ENCODE measurements at places on chromosomes 3 and 15.
A peak's percentile ranks its signal among the peaks of the same experiment; 100 is the strongest.

GRCh38 chr3:67090474-67090873 is 92.4 kb downstream of the KBTBD8 start:
- peak; percentile 36 for DNase-seq

DNA sequence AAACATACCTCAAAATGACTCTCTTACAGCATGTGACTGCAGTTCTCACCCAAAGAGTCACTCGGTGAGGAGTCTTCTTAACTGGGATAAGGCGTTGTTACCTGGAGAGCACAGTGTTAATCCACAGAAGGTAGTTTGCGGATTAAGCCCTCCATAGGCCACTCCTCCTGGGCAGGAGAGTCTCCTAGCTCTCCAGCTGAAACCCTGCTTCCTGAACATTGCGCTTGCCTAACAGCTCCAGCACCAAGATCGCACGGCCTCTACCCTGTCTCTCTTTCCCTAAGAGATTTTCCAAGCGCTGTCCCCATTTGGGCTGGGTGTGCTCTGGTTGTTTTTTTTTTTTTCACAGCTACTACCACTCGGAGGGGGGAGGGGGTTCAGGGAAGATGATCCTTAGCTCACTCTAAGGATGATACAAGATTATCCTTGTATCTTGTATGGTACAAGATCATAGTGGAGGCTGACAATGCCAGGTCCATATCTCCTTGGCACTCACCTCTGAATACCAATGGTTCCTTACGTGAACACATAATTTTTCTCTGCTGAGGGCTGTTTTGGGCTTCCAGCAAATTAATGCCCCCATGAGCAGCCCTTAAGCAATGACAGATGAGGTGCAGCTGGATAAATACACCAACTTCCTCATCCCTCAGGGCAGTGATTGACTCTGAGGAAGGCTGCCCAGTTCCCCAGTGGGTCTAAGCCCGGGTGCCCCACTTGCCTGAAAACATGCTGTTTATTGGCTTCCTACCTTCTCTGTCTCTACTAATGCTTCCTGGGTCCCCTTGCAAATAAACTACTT is 185.2 kb upstream of the TSC22D2 start:
- no peak for DNase-seq

GRCh38 chr3:184505076-184505878 is 56.3 kb upstream of the EPHB3 start:
- DNase-seq: no peak

DNA sequence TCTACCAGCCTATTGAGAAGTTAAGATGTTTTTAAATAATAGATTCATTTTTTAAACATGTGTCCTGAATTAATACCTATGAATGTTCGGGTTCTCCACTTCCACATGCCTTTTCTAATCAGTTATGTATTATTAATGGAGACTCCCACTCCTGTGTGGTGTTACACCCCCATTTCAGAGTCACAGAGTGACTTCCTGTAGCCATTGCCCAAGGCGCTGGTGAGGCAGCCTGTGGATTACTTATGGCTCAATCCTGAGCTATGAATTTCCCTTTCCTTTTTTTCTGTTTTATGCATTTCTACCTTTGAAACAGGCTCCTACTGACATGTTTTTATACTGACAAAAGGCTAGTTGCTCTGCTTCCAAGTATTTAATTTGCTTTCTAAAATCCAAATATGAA is 162.3 kb downstream of the GABRG3 start:
- no peak for DNase-seq

GRCh38 chr3:143283432-143284128 is 164.0 kb downstream of the CHST2 start:
- peak; percentile 61 for DNase-seq

- no peak for DNase-seq
These were observed 51.9 kb downstream of the CA12 start for GRCh38 chr15:63329567-63330350.

DNA sequence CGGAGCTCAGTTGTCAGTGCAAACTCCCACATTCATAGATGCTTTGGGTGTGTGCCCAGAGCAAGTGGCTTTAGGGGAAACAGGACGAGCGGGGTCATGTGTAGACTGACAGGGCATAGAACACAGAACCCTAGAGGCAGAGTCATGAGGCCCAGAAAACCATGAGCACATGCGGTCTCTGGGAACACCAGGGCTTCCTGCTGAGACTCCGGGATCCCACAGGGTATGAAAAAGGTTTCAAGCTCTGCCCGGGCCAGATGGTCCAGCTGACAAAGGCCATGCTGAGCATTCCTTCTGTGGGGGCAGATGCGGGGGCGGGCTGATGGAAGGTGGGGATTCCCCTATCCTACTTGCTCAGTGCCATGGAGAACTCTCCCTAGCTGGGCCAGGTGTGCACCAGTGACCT is 44.8 kb downstream of the ROPN1B start:
- DNase-seq: no peak

- no peak for DNase-seq
These were observed 69.0 kb upstream of the SAMMSON start for GRCh38 chr3:69930564-69930963.

- no peak for DNase-seq
These were observed 897.6 kb upstream of the NR2F2 start for GRCh38 chr15:95432878-95433405.

GRCh38 chr3:10798600-10799367 is 17.2 kb upstream of the SLC6A11 start:
- DNase-seq: peak; percentile 12

DNA sequence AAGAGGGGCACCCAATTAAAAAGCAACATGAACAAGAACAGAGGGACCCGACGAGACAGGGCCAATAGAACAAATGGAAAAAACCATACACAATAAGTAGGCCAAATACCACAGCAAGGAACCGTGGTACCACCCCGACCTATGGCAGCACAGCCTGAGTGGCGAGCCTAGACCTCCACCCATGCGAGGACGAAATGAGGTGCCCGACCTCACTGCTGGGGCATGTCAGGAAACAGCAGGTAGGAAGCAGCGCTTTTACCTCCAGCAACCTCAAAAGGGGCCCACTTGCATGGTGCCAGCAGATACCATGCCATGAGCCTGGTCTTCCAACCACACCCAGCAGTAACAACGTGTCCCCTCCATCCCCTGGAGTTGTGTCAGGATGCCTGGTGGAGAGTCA is 77.9 kb downstream of the PCSK6 start:
- DNase-seq: no peak

- no peak for DNase-seq
These were observed 312.7 kb downstream of the ZBTB20 start for GRCh38 chr3:114834175-114834940.

DNA sequence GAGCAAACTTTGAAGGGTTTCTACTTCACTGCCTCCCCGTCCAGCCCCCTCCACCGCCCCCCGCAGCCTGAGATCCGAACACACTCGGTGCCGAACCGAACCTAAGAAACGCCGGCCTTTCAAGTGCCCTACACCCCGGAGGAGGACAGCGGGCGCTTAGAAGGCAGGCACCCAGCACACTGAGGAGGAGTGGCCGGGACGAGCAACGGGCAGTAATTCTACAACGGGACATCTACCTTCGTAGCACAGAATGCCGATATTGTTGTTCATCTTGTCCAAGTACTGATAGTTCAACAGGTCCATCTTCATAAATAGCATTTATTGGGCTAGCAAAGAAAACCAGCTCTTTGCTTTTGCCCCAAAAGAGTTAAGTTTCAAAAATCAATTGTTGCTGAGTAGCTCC is 513 bp downstream of the VGLL4 start:
- DNase-seq: peak; percentile 51

GRCh38 chr15:37885651-37886050 is 48.8 kb upstream of the TMCO5A start:
- no peak for DNase-seq

DNA sequence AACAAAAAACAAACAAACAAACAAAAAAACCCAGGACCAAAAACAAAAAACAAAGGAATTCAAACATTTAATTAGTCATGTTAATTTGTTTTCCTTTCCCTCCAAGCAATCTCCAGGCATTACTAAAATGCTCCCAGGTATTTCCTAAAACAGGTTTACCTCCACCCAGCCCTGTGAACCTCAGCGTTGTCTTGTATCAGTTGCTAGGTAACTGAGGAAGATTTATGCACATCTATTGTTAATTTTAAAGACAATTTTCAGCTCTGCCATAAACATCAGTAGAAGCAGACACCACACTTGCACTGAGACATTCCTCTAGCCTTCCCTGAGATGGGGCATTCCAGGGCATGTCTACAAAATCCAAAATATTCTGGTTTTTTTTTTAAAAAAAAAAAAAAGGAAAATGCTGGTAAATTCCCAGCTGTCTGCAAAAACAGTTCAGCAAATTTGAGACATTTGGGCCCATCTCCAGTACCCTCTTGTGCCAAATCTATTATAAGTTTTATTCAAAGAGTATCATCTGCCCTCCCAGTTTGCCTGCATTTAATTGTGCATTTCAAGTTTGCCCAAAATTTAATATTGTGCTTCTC is 227.6 kb downstream of the ADAMTS9 start:
- DNase-seq: no peak

GRCh38 chr15:35671197-35671596 is 125.2 kb upstream of the DPH6 start:
- peak; percentile 42 for DNase-seq

- peak; percentile 56 for DNase-seq
These were observed 684 bp upstream of the RPS27L start for GRCh38 chr15:63157891-63158431.

GRCh38 chr15:36722555-36722954 is 143.1 kb downstream of the CDIN1 start:
- DNase-seq: no peak

DNA sequence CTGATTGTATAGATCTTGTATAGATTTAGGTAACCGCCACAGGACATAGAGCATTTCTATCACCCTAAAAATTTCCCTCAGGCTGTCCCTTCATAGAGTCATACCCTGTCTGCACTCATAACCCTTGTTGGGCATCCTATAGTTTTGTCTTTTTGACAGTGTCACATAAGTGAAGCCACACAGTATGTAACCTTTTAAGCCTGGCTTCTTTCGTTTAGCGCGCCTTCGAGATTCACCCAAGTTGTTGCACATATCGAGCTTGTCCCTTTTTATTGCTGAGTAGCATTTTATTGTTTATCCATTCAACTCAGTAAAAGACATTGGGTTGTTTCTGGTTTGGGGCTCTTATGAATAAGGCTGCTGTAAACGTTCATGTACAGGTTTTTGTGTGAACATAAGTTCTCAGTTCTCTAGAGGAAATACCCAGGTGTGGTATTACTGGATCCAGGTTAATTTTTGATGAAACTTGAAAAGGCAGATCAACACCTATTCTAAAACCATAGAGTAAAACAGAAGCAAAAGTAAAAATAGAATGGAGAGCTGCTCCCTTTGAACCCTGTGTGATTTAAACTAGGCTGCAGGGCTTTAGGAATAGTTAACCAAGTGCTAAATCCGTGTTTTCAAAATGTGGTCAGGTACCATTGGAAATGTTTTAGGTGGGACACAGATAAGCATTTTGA is 49.5 kb downstream of the CD86 start:
- DNase-seq: no peak

- no peak for DNase-seq
These were observed 43.8 kb upstream of the ARHGEF3 start for GRCh38 chr3:56845505-56845904.

GRCh38 chr3:114650808-114651207 is 357.0 kb downstream of the TIGIT start:
- no peak for DNase-seq

DNA sequence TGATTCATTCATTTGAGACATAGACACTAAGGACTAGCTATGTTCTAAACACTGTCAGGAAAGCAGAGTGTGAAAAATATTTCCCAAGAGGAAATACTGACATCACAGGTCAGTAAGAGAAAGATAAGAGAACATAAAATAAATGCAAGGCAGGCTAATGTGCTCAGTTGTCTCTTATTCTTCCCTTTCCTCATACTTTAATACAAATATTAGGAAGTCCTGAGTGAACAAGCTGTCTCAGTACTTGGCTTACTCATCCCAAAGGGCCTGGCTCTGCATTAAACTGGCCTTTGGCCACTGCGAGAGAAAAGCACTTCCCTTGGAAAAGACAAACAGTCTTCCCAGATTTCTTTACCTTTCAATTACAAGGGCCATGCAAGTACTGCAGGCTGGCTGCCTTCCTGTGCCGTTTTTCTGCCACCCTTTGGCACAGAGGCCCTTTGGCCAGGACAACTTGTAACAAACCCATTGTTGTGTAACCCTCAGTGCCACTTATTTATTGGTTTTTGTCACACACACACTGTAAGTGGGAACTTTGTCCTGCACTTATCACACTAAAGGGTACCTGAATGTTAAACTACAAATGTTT is 31.7 kb downstream of the EDC3 start:
- DNase-seq: peak; percentile 14

DNA sequence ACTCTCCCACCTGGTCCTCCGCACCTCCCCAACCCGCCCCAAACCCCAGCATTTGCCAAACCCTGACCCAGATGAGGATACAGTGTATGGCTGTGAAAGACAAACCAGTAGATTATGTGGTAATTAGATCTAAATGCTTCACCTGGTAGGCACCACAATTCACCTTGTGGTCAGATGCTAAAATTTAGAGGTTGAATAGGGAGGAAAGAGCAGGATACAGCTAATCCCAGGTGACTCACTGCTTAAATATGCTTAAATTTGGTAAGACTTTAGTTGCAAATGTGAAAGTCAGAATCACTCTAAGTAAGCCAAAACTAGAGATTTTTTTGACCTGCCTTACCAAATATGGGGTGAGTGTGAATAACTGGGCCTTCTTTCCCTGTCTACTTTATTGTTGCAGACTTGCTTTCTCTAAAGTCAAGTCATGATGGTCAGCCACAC is 105.5 kb downstream of the MME start:
- DNase-seq: peak; percentile 56

DNA sequence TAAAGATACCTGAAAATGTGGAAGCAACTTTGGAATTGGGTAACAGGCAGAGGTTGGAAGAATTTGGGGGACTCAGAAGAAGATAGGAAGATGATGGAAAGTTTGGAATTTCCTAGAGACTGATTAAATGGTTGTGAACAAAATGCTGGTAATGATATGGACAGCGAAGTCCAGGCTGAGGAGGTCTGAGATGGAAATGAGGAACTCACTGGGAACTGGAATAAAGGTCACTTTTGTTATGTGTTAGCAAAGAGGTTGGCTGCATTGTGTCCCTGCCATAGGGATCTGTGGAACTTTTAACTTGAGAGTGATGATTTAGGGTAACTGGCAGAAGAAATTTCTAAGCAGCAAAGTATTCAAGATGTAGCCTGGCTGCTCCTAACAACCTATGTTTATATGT is 13.0 kb downstream of the MITF start:
- no peak for DNase-seq

- no peak for DNase-seq
These were observed 3.8 kb downstream of the ATG3 start for GRCh38 chr3:112557976-112558375.

DNA sequence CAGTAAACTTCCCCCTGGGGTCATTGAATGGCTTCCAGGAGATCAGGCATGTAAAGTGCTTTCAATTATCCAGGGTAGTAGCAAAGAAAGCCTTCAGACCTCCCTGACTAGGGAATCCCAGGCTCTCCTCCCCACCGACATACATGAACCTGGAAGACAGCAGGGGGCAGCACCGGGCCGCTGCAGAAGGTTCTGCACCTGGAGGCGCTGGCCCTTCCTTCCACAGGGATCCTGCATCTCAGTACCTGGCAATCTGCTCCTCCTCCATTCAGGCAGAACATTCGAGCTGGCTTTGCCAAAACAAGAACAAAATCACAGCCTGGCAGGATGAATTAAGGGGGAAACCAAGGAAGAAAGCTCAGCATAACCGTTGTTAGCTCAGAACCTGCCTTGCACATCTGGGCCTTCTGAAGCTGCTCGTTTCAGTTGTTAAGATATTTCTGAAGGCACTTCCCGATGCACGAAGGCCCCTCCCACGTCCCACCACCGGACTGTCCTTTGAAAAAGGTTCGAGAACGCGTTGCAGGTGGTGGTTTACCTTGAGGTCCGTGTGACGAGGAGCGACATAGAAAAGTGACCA is 237.7 kb downstream of the SLCO3A1 start:
- peak; percentile 61 for DNase-seq

GRCh38 chr15:57919754-57920153 is 145.8 kb downstream of the ALDH1A2 start:
- DNase-seq: peak; percentile 11
